ENCODE measurements at places on chromosomes 12 and 14. TPM values are rescaled to one million over a fixed set of nuclear protein-coding genes. Genes with fewer than 3 reads are reported as not detected.

Gene NELL2
- total RNA-seq, result not detected

Gene EVL
- total RNA-seq, result 14.0 TPM

Gene INSM2
- total RNA-seq, result not detected

Gene LYZ
- not detected for total RNA-seq

- no peak for DNase-seq
Measured at GRCh38 chr12:40602562-40602961, 89.7 kb upstream of the CNTN1 start.

DNA sequence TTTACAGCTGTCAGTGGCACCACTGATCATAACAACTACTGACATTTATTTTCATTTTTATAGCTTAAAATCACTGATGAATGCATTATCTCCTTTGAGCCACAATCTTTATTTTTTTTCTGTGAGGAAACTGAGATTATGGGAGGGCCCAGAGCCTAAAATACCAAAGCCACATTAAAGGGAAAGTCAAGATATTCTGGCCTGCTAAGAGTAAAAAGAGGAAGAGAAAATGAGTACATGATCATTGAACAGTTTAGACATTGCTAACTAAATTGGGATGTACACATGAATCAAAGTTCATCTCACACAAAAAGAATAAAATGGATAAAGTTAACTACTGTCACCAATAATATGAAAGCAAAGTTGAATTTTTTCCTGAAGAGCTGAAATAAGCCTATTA is 170.5 kb upstream of the GARIN2 start:
- DNase-seq, result no peak

GRCh38 chr14:95666450-95666849 is 19.8 kb upstream of the TCL1B start:
- no peak for DNase-seq

All from pulmonary artery endothelial cell (primary cell).